ENCODE measurements at places on chromosomes 13 and 19. TPM values are rescaled to one million over a fixed set of nuclear protein-coding genes. Genes with fewer than 3 reads are reported as not detected.

The CRX gene
- not detected for total RNA-seq

The PTPRH gene
- total RNA-seq, result 0.30 TPM

DNA sequence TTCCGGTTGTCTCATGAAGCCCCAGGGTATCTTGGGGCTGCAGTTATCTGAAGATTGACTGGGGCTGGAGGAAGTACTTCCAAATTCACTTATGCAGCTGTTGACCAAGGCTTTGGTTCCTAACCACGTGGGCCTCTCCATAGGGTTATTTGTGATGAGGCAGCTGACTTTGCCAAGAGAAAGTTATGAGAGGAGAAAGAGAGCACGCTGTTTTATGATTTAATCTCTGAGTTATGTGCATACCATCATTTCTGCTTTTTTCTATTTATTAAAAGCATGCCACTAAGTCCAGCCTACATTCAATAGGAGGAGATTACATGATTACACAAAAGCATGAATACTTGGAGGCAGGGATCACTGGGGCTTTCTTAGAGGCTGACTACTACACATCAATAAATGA, 215.5 kb downstream of the NHLRC3 start:
- H3K4me3 ChIP-seq, result no peak overlapping the region
- H3K27me3 ChIP-seq, result no peaks in the 10 kb centered on the region
- no peaks in the 10 kb centered on the region for H3K4me1 ChIP-seq
- no peak for DNase-seq
- no peak overlapping the region for H3K27ac ChIP-seq

GRCh38 chr13:27406178-27406939, 18.1 kb upstream of the GTF3A start:
- H3K27ac ChIP-seq, result no peak overlapping the region
- H3K4me3 ChIP-seq, result no peak overlapping the region
- no peaks in the 10 kb centered on the region for H3K36me3 ChIP-seq
- DNase-seq, result no peak

DNA sequence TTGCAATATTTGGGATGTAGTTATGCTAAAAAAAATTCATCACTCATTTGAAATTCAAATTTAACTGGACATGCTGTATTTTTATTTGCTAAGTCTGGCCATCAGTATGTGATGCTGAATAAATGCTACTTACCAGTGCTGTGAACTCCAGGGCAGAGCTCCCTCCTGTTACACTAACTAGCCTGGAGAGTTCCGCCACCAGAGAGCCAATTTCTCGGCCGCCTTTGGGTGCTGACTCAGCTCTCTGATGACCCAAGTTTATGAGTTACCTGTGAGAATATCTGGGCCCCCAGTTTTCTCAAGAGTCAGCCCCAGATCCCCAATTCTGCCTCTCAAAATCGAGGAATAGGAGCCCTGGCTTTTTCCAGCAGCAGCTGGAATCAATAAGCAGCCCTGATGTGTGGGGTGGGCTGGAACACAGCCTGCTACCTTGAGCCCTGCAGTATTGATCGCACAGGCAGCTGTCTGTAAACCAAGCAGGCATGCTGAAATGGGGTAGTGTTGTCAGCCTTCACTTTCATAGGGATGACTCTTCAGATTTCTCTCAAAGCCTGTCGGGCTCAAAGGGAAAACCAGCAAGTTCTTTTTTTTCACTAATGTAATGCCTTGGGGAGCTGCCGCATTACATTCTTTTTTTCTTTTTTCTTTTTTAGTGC, 113.7 kb downstream of the DNAJC15 start:
- no peaks in the 10 kb centered on the region for H3K36me3 ChIP-seq
- H3K4me1 ChIP-seq, result no peaks in the 10 kb centered on the region
- no peak overlapping the region for H3K27ac ChIP-seq
- no peak overlapping the region for H3K4me3 ChIP-seq
- H3K27me3 ChIP-seq, result no peaks in the 10 kb centered on the region

- no peak for DNase-seq
- no peak overlapping the region for H3K4me3 ChIP-seq
- H3K27me3 ChIP-seq, result no peaks in the 10 kb centered on the region
- no peak overlapping the region for H3K27ac ChIP-seq
Observed at GRCh38 chr19:19296953-19297689, 23.2 kb downstream of the SUGP1 start.

- no peaks in the 10 kb centered on the region for H3K36me3 ChIP-seq
- no peak for DNase-seq
- no peak overlapping the region for H3K27ac ChIP-seq
- H3K27me3 ChIP-seq, result peaks cover 79% of the 10 kb centered on the region
Observed at GRCh38 chr13:20161275-20161950, 561 bp upstream of the GJA3 start.

DNA sequence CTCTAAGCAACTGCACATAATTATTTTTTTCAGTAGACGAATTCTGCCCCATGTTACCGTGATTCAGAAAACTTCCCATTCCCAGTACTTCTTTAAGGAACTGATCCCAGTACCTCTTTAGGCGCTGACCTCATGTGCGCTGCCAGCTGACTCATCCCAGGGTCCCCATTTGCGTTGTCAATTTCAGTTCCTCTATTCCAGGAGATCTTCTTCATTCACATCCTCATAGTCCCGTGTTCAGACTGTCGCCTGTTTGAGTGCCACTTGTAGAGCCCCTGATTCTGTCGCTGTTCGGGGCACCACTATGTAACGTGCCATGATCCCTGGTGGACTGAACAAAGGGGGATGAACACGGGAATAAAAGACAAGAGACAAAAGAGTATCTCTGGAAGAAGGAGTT, 16.4 kb downstream of the FPR3 start:
- H3K4me3 ChIP-seq, result no peak overlapping the region
- peak overlapping the region; percentile 36 for H3K27ac ChIP-seq
- H3K36me3 ChIP-seq, result no peaks in the 10 kb centered on the region

GRCh38 chr13:101327871-101328270, 88.4 kb downstream of the NALCN start:
- no peak overlapping the region for H3K27ac ChIP-seq
- no peaks in the 10 kb centered on the region for H3K36me3 ChIP-seq
- no peaks in the 10 kb centered on the region for H3K4me1 ChIP-seq

DNA sequence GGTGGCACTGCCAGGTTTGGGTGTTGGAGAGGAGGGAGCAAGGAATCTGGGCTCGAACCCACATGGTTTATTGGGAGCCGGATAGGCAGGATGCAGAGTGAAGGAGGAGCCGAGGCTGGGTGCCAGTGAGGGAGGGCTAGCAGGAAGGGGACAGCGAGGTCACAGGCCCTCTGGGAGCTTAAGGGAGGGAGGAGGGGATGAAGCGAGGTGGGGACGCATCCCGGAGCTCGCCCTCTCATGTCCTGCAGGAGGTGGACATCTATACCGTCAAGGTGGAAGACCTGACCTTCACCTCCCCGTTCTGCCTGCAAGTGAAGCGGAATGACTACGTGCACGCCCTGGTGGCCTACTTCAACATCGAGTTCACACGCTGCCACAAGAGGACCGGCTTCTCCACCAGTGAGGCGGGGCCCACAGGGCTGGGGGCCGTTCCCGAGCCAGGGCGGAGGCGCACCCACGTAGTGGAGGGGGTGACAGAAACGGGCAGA, 3.5 kb upstream of the ADM5 start:
- H3K4me1 ChIP-seq, result peaks cover 24% of the 10 kb centered on the region
- peaks cover 17% of the 10 kb centered on the region for H3K27me3 ChIP-seq
- no peak for DNase-seq
- peak overlapping the region; percentile 63 for H3K4me3 ChIP-seq

GRCh38 chr13:110107568-110108347, 199.2 kb downstream of the COL4A1 start:
- H3K27me3 ChIP-seq, result no peaks in the 10 kb centered on the region
- peaks cover 14% of the 10 kb centered on the region for H3K4me1 ChIP-seq
- no peaks in the 10 kb centered on the region for H3K36me3 ChIP-seq

GRCh38 chr19:33470686-33471085, 50.9 kb downstream of the PEPD start:
- no peak for DNase-seq
- no peaks in the 10 kb centered on the region for H3K4me1 ChIP-seq
- H3K4me3 ChIP-seq, result no peak overlapping the region

DNA sequence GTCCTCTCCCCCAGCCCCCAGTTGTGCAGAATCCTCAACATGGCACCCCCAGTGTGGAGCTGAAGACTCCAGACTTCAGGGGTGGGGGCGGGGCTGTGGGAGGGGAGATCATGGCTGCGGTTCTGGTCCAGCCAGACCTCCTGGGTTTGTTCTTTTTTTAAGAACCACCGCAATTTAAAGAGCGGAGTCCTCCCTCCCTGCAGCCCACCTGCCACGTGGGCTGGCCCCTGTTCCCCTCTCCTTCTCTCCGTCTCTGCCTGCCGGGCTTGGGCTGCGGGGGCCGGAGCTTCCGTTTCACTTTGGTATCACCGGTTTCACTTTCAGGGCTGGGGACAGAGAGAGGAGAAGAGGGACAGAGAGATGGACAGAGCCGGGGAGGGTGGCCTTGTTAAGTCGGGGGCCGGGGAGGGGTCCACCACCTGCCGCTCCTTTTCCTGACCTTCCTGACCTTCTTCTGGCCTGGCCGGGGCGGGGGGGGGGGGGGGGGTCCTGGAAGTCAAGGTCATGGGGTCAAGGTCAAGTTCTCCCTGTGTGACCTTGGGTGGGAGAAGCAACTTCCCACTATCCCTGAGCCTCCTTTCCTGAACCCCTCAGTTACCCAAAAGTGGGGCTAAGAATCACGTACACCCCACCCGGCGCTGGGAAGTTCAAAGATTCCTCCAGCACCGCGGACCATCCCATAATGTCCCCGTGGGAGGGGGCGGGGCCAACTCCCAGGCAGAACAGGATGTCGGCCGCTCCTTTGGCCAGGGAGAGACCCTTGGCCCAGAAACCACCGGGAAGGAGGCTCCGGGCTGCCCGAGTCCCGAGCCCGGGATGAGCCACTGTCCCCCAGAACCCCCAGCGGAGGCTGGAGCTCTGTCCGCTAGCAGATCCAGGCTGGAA, 11.3 kb upstream of the ZBTB7A start:
- peak overlapping the region; percentile 91 for H3K27ac ChIP-seq
- peak overlapping the region; percentile 65 for H3K4me3 ChIP-seq
- no peaks in the 10 kb centered on the region for H3K36me3 ChIP-seq
- H3K27me3 ChIP-seq, result no peaks in the 10 kb centered on the region
- DNase-seq, result peak; percentile 87
- peaks cover 25% of the 10 kb centered on the region for H3K4me1 ChIP-seq

DNA sequence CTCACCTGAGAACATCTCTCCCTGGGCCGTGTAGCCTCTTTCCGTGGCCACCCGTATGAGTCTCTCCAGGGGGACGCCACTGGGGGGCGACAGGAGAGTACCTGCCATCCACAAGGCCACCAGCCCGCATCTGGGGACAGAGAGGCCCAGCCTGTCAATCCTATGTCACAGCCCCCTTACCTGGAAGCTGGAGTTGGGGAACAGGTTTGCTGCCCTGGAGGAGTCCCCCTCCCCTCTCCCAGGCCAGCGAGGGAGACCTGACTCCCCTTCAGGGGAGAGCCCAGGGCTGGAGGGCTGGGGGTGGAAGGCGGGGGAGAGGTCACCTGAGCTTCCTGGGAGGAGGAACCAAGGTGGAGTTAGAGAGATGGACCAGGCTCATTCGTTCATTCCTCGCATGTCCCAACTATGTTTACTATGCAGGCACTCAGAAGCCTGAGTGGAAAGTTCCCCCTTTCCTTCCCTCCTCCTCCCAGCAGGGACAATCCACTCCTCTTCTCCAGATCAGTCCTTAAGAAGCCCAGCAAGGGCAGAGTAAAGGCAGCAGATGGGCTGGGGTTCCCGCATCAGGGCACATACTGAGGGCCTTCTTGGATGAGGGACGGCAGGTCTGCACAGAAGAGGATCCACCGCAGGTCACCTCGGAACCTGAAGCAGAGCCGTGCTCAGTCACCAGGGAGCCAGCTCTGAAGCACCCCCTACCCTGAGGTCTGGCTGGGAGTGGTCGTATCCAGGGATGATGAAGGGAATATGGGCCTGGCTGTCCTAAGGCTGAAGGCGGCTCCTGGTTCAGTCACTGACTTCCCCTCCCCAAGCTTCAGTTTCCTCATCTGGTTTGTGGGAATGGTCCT, 5.5 kb downstream of the ACTMAP start:
- no peaks in the 10 kb centered on the region for H3K27me3 ChIP-seq
- H3K4me3 ChIP-seq, result peak overlapping the region; percentile 30
- peaks cover 53% of the 10 kb centered on the region for H3K4me1 ChIP-seq
- peaks cover 14% of the 10 kb centered on the region for H3K36me3 ChIP-seq
- H3K27ac ChIP-seq, result peak overlapping the region; percentile 72

GRCh38 chr13:101181076-101181685, 235.1 kb downstream of the NALCN start:
- H3K27me3 ChIP-seq, result no peaks in the 10 kb centered on the region
- no peak overlapping the region for H3K27ac ChIP-seq
- no peak overlapping the region for H3K4me3 ChIP-seq
- no peak for DNase-seq
- no peaks in the 10 kb centered on the region for H3K4me1 ChIP-seq
- no peaks in the 10 kb centered on the region for H3K36me3 ChIP-seq

DNA sequence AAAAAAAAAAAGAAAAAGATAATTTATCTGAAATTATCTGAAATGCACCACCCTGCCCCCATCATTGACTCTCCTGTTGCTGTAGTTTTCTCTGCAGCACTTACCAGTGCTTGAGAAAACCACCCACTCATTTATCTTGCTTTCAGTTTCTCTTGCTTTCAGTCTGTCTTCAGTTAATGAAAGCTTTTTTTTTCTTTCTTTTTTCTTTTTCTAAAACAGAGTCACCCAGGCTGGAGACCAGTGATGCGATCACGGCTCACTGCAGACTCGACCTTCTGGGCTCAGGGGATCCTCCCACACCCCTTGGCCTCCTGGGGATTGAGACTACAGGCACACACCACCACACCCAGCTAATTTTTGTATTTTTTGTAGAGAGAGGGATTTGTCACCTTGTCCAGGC, 4.3 kb upstream of the ACP5 start:
- H3K27ac ChIP-seq, result peak overlapping the region; percentile 84
- no peaks in the 10 kb centered on the region for H3K27me3 ChIP-seq
- peaks cover 64% of the 10 kb centered on the region for H3K4me1 ChIP-seq
- no peaks in the 10 kb centered on the region for H3K36me3 ChIP-seq
- DNase-seq, result no peak

DNA sequence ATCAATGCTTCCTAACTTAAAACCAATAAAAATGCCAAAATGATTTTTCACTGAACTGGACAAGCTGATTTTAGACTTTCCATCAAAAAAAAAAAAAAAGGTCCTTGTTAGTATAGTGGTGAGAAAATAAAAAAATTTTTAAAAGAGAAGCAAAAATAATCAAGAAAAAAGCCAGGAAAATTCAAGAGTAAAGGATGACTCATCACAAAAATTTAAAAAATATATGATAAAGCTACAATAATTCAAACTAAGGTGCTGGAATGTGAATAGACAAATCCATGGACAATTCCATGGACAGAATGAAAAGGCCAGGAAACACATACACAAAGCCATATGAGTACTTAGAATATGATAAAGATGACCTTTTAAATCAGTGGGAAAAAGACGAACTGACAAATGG, 26.1 kb downstream of the ALG5 start:
- no peaks in the 10 kb centered on the region for H3K27me3 ChIP-seq
- no peaks in the 10 kb centered on the region for H3K4me1 ChIP-seq
- H3K36me3 ChIP-seq, result peaks cover 67% of the 10 kb centered on the region
- H3K4me3 ChIP-seq, result no peak overlapping the region
- no peak for DNase-seq
- H3K27ac ChIP-seq, result no peak overlapping the region
